Femur (tissue), 1 donor: ENCODE measurements at places on chromosomes 11 and 22.

GRCh38 chr22:38489561-38490145 lies 16.5 kb downstream of the DDX17 start:
- no peak for DNase-seq

GRCh38 chr11:70637186-70637800 lies 239.0 kb downstream of the CTTN start:
- DNase-seq: no peak

DNA sequence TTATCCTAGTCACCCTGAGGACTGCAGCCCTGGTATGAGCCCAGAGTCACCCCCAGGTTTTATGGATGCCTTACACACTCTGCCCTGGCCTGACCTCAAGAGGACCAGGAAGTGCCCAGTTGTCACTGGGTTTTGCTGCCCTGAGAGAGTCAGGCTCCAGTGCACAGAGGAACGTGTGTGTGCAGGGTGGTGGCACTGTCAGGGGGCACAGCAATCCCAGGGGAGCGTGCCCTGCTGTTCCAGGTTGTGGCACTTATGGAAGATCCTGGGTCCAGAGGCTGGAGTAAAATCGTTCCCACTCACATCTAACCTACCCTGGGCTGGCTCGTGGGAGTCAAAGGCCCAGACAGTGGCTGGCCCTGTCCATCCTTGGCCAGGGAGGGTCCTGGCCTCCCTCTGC lies 7.6 kb downstream of the APOBEC3A start:
- no peak for DNase-seq

- peak; percentile 40 for DNase-seq
These were observed 2.1 kb downstream of the NECTIN1 start for GRCh38 chr11:119726585-119727522.

DNA sequence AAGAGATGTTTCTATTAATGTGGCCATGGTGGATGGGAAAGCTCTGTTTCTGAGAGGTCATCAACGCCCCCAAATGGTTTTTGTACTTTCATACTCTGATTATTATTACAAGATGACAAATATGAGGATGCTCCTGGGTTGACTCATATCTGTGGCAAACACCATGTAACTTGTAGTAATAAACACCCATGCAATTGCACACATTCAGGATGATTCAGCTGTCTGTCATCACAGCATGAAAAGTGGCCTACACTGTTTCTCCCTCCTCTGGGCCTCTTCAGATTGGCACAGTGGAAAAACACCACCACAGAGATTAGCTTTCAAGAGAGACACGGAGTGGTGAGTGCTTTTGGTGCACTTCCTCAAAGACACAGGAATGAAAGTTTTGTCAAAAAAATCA lies 85.4 kb downstream of the MTNR1B start:
- DNase-seq: no peak
